Kasumi-1 (cell line): ENCODE measurements at places on chromosomes 1 and 21.

GRCh38 chr1:17860812-17861211 is 105.7 kb downstream of the ACTL8 start:
- DNase-seq = no peak

DNA sequence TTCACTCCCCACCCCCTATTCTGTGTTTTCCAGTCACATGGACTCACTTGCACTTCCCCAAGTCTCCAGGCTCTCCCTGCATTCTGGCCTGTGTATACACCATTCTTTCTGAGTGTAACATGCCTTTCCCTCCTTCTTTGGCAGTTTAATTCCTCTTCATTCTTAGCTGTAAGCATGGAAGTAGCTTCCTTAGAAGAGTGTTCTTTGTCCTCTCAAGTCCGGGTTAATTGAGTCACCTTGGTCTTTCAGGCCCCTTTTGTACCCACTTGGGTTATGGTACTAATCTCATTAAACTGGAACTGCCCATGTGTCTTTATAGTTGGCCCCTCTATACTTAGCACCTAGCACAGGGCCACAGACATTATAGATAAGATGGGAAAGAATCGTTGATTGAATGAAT is 525.3 kb upstream of the ADGRL4 start:
- DNase-seq = no peak

GRCh38 chr1:17008208-17008855 is 3.4 kb downstream of the ATP13A2 start:
- DNase-seq = no peak

GRCh38 chr1:55718758-55719671 is 503.9 kb upstream of the USP24 start:
- no peak for DNase-seq

GRCh38 chr1:36137226-36137625 is 12.1 kb downstream of the TRAPPC3 start:
- no peak for DNase-seq

- DNase-seq = peak; percentile 23
Observed at GRCh38 chr1:159000625-159001024, 9.1 kb upstream of the IFI16 start.

DNA sequence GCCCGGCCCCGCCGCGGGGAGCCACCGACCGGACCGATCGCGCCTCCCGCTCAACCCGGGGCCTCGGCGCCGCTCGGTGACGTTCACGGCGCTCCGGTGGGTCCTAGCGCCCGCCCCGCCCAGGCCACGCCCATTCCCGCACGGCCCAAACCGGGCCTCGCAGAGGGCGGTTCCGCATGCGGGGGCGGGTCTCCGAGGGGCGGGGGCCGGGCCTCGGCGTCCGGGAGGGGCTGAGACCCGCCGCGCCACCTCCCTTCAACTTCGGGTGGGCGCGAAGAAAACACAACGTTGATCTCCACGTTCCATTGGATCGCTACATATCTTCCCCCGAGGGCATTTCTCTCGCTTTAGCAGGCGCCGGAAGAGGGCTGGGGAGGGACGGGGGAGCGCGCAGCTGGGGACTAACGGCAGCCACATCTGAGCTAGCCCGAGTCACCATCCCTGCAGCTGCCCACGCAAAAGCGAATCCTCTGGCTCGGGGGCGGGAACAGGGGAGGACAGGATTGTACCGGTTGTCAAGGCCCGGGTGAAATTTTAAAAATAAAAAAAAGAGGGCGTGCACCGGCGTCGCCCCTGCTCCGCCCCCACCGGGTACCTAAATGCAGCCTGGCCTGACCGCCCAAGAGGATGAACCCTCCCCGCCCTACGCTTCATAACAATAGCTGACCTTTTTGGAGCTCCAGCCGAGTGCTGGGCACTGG is at the start of gene MAD2L2:
TSS of gene MAD2L2 (minus strand) at position 78 of the 701 bp plus-strand sequence. CDS start 547 bp downstream, outside the sequence.
- peak; percentile 84 for DNase-seq
